ENCODE measurements at places on chromosomes 4 and X. TPM values are rescaled to one million over a fixed set of nuclear protein-coding genes. Genes with fewer than 3 reads are reported as not detected.

TCEAL5 gene
- not detected for total RNA-seq

ESX1 gene
- total RNA-seq, result not detected

CLDN34 gene
- total RNA-seq, result not detected

KLF8 gene
- total RNA-seq, result 0.57 TPM

MTNR1A gene
- total RNA-seq, result not detected

- DNase-seq, result peak; percentile 26
- no peaks in the 10 kb centered on the region for H3K4me1 ChIP-seq
- H3K4me3 ChIP-seq, result peak within 1 kb of the TSS; percentile 5
- H3K27me3 ChIP-seq, result no peaks in the 10 kb centered on the region
These were observed at the start of gene NUDT10 for GRCh38 chrX:51332188-51332942. NUDT10 (plus strand) TSS chrX:51332822; CDS start chrX:51332966, 144 bp downstream.

- H3K36me3 ChIP-seq, result no peaks in the 10 kb centered on the region
- no peak overlapping the region for H3K27ac ChIP-seq
- no peak for DNase-seq
These were observed 269.0 kb upstream of the CXXC4 start for GRCh38 chr4:104763554-104764222.

DNA sequence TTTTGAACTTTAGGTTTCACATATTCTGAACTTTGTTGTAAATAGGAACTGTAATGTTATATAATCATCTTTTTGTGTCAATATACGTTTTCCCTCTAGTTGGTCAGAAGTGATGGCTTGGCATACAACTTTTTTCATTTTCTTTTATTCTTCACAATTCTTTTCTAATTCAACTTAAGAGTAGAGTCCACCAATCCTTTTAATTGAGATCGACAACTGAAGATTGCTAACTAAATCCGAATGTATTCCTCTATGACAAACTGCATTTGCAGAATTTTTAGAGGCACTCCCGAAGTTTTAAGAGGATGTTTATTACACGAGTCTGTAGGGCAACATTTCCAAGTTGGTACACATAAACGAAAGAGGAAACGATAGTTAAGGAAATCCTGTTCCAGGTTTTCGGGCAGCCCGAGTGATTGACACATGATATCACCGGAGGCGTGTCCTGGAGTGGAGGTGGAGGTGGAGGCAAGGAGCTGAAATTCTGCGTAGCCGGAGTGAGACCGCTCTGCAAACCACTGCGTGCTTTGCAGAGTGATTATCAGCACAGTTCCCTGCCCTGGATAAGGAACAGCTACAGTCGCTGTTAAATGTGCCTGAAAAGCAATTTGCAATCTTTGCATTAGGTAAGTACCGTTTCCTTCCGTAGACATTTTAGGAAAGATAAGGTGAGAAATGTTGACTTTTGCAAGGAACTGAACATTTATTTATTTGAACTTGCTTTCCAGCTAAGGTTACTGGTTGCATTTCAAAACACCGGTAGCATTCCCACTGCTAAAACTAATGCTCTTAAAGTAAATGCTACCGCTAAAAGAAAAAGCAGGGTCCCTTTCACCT, at the start of gene SPRY1:
Gene SPRY1, plus strand, starts transcription at position 489 of the 837 bp plus-strand sequence. CDS start 4,797 bp downstream, outside the sequence.
- peak; percentile 88 for DNase-seq
- H3K4me3 ChIP-seq, result peak within 1 kb of the TSS; percentile 86
- 0 out of 2 replicates have a peak, but pooled peaks cover 6% of the 10 kb centered on the region for H3K4me1 ChIP-seq
- no peaks in the 10 kb centered on the region for H3K36me3 ChIP-seq
